H1 (cell line): ENCODE measurements at places on chromosomes 2 and 18.
A peak's percentile ranks its signal among the peaks of the same experiment; 100 is the strongest.

DNA sequence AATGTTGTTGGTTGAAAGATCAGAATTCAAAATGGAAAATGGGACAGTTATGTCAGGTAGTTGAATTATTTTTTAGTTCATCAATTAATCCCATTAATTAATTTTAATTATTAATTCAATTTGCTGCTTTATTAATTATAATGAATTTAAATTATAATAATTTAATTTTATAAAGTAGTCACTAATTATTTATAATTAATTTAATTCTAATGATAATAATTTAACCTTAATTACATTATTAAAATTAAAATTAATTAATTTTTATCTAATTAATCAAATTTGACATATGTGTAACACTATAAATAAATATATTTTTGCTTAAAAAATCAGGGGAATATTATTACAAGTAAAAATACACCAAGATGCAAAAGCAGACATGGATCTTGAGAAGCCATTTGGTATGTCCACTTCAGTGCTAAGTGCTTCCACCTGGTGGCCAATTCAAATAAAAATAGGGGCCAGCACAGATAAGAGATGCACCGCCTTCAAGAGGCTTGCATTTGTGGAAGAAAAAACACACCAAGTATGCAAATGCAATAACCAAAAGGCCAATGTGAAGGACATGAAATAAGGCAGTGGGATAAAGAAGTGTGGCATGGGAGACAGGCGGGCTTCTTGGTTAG lies 73.2 kb downstream of the MBP start:
- no peak for DNase-seq

DNA sequence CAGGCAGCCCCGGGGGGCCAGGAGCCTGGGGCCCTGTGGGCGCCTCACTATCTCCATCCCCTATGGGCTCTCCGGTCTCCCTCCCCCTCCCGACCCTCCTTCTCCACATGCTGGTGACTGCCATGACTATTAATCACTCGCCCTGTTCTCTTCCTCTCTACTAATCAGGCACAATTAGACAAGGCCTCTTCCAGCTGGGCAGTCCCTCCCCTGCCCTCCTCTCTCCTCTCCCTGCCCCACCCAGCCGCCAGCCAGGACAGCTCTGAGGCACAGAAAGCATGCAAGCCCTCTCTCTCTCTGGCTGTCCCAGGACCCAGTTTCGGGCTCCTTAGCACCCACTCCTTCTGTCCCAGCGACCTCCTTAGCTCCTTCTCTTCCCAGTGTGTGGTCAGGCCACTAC lies 5.8 kb downstream of the ASIC4 start:
- no peak for DNase-seq

DNA sequence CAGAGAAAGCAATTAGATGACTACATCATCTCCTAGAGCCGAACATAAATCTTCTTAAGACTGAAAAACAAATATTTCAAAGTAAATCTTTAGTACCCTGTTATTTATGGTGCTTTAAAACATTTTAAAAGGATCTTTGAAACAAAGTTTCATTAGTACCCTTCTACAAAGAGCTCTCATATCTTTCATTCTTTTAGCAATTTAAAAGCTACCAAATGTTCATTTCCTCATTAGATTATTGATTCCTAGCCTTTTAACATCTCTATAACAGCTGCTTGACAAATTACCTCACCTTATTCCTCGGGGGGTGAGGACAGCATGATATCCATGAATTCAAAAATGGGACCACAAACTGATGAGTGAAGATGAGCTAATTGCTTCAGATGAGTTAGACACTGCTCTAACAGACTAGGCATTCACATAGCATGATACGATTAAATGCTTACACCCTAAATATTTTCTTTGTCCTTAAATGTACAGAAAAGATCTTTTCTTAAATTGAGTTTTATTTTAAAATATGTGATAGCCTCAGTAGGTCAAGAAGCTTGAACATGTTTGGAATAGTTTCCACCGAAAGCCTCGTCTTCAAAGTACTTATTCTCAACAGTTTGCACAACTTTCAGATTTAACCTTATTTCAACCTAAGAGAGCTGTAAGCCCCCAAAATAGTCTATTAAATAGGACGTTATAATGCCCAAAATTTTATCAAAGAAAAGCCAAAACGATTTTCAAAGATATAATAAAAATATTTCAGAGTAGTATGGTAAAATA lies 2.1 kb downstream of the ATAD2B start:
- no peak for DNase-seq

GRCh38 chr2:65256054-65256453 lies 28.4 kb downstream of the ACTR2 start:
- DNase-seq, result no peak

- DNase-seq, result no peak
These were observed 311.1 kb downstream of the TXNL1 start for GRCh38 chr18:56327191-56327885.

DNA sequence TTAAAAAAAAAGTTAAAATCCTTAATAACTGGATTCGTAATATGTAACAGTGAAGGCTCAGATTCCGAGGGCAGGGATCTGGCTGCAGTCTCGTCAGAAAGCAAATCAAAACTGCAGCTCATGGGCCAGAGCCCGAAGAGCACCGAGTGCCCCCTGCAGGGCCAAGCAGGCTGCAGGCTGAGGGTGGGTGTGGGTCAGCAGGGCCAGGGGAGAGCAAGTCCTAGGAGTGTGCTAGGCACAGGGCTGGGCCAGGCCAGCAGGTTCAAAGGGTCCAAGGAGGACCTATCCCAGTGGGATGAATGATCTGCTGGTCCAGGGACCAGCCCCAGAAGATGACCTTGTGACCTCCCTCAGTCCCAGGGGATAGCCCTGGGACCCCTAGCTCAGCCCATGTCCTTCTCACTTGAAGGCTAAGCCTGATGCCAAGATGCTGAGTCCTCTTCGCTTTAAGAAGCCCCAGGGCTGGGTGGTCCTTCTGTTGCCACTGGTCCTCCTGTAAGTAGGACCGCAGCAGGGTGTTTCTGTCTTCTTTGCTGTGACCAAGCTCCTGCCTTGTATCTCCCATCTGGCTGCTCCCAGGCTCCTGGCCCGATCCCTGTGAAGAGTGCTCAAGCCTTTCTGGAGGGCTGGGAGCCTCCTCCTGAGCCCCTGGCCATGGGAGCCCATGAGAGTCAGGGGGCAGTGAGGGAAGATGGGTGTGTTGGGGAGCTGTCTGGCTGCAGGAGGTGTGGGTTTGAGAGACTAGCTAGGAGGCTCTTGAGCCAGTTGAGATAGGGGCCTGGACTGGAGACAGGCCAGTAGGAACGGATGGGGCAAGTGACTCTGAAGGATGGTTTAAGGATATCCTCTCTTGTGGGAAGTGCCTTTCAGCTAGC lies 150.7 kb downstream of the DYSF start:
- peak; percentile 41 for DNase-seq

DNA sequence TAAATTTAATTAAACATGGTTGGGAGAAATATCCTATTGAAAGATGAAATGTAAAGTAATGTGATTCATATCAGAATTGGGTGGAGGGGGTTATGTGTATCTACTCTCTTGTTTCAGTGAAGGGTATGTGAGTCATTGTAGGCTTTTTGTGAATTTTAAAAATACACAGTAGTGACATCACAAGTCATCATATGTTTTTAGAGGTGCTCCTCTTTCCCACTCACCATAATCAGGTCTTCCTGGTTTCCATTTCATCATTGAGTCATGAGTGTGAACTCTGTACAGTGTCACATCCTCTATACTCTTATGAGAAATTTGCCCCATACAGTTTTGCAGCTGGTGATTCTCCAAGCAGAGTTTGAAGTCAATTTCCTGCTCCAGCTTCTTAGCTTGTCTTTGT lies 18.8 kb downstream of the FSIP2 start:
- no peak for DNase-seq

DNA sequence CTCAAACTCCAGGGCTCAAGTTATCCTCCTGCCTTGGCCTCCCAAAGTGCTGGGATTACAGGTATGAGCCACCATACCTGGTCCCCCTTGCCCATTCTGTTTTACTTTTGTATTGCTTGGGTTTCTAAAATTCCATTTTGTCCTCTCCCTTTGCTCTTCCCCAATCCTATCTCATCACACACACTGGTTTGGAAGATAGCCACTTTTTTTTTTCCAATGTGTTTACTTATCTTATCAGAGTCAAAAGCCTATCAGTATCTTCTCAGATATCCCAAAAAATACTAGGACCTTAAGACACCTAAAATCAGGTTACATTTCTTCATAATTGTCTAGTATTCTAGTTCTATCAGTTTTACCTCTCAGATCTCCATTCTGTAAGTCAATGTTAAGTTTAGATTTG lies 56.1 kb downstream of the MSH2 start:
- no peak for DNase-seq
